ENCODE measurements at places on chromosomes 12 and 14. TPM values are rescaled to one million over a fixed set of nuclear protein-coding genes. Genes with fewer than 3 reads are reported as not detected.

Gene KCNC2
- 2.5 TPM for total RNA-seq

Gene ABHD4
- total RNA-seq, result 71.0 TPM

Gene ASCL1
- total RNA-seq, result 7.5 TPM

Gene CLEC4A
- total RNA-seq, result 0.29 TPM

Gene HHIPL1
- 1.4 TPM for total RNA-seq

Gene ADCY6
- 54.4 TPM for total RNA-seq

Gene EPYC
- total RNA-seq, result 0.53 TPM

Gene ITGB7
- total RNA-seq, result 3.2 TPM

Gene GNPTAB
- 39.0 TPM for total RNA-seq

GRCh38 chr12:1161197-1161596 is 170.2 kb downstream of the ERC1 start:
- no peak for DNase-seq

DNA sequence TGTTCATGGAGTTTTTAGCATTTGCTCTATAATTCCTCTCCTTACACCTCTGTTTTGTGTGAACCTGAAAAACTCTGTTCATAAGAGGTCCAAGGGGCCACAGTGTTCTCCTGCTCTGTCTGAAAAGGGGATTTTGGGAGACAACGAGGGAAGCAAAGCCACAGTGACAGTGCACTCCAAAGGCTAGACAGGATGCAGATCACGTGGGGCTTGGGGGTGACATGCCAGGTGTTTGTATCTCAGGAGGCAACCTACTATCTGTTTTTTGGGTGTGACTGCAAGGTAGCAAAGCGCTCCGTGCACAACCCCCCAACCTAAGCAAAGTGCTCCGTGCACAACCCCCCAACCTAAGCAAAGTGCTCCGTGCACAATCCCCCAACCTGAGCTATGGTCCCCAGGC is 5.1 kb upstream of the CHD4 start:
- DNase-seq, result no peak

DNA sequence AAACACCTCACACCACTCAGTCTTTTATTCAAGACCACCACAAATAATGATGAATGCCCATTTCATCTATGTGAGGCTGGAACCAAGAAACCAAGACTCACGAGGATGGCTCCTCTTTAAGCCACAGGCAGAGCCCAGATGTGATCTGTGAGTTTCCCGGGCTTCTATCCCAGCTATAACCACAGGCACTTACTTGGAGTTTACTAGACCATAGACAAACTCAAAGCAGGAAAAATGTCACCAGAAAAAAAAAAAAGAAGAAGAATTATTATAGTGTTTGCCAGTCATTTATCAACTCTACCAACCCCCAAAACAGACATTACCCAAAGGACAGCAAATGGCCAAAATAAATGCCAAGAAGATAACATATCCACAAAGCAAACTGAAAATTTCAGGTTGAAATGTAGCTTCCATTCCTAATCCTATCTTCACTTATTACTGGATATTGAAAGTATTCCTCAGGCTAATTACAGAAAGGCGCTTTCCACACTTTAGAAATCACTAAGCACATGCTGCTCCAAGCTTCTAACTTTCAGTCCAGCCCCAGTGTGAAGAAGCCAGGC is 44.7 kb downstream of the ZFYVE1 start:
- no peak for DNase-seq

DNA sequence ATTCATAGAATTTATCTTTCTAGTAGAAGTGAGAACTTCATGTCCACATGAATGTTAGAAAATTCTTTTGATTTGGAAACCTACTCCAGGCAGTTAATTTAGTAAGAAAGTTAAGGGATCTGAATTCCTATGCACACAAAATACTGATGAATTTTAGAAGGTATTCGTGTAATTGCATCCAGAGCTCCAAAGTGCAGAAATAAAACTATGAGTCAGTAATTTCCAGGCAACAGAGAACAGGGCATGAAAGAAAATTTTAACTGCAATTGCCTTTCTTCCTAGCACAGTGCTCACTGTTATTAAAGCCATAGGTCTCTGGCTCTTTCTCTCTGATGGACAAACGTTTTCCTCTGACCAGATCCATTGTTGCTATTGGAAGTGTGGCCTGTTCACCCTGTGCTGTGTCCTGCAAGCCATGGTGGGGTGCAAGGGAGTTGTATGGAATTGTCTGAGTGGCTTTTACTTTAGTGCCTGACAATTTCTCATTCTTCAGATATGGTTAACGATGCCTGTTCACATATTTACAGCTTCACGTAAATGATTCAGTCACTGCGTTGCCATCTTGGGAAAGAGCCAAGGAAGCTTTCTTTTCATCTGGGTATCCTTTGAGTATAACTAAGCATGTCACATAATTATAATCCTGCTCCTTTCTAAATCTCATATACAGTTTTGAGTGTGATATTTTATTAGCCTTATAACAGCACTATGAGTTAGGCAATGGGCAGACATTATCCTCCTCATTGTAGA is 145.1 kb downstream of the ACSS3 start:
- no peak for DNase-seq

- no peak for DNase-seq
Measured at GRCh38 chr14:99270458-99271220, 1.4 kb downstream of the BCL11B start.

DNA sequence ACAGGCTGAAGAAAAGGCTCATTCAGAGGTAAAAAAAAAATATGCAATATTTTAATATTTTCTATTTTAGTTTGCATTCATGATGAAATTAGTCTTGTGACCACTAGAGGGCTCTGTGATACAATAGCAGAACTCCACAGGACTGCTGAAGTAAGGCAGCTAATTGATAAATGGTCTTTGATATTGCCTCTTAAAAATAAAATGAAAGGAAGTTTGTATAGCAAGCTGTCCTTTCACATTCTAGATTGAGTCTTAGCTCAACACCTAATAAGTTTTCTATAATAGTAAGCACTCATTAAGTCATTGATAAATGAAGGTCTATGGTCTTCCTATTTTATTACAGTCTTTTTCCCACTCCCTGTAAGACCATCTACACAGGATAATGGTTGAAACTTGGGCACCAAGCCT is 315.7 kb downstream of the NAV3 start:
- DNase-seq, result no peak

DNA sequence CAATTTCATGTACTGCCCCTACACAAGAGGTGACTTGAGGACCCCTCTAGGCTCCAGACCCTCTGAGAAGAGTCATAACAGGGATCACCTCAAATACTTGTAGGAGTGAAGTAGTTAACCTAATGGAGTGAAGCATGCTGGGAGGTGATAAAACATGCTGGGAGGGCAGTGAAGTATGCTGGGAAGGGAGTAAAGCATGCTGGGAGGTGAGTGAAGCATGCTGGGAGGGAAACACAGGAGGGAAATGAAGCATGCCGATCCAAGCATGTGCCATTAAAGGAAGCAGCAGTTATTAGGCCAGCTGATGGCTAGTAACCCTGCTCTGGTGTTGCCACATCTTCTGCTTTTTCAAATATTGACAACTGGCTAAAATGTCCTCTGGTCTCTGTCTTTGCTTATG is 70.7 kb upstream of the TRHDE start:
- no peak for DNase-seq

- no peak for DNase-seq
Measured at GRCh38 chr12:112126911-112127310, 1.6 kb downstream of the TRAFD1 start.

DNA sequence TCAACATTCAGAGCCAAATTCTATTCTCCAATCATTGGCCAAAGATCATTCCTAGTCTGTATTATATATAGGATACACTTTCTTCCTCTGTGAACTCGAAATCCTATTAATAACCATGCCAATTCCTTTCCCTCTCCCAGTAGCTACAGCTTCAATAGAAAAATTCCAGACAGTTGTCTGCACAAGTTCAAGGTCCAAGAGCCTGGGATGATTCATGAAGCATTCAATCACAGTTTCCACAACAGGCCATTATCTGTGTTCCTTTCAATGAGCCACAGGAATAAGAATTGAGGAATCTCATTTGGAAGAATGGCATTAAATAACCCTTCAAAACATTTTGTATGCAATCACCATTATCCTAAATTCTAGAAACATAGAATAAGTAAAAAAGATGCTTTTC is 437.4 kb downstream of the RMST start:
- no peak for DNase-seq

GRCh38 chr12:65209655-65210043 is 40.3 kb downstream of the LEMD3 start:
- DNase-seq, result no peak

DNA sequence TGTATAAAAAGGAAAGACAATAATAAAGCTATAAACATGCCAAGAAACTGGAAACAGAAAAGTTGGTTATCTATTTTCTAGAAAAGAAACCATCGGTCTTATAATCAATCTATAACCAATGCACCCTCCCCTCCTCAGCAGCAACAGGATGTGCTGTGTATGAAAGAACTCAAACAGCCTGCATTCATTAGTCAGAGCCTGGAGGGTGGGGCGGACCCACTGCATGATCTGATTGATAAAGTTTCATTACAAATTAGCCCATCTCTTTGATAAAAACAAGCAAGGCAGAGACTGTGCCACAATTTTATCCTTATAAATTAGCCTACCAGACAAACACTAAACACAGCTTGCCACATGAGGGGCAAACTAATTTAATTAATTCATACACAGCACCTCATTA is 448.1 kb downstream of the BCAT1 start:
- DNase-seq, result no peak

- DNase-seq, result no peak
Measured at GRCh38 chr12:124411281-124411878, 116.5 kb downstream of the RFLNA start.

DNA sequence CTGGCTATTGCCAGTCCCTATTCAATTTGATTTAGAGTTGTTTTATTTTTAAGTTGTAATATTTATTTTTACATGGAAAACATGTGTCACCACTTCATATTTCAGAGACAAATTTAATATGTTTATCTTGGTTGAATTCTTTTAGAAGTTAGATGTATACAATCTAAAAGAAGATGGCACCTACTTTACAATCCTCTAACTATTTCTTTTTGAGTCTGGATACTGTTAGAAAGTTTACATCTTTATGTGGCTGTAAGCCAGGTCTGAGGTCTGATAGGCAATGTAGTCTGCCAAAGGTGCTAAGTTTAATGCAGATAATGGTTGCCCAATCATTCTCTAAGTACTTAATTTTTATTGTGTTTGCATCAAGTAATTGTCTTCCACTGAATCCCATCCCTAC is 7.2 kb upstream of the LMO3 start:
- DNase-seq, result no peak

- DNase-seq, result no peak
Measured at GRCh38 chr12:52009081-52009751, 2.5 kb downstream of the TAMALIN start.

DNA sequence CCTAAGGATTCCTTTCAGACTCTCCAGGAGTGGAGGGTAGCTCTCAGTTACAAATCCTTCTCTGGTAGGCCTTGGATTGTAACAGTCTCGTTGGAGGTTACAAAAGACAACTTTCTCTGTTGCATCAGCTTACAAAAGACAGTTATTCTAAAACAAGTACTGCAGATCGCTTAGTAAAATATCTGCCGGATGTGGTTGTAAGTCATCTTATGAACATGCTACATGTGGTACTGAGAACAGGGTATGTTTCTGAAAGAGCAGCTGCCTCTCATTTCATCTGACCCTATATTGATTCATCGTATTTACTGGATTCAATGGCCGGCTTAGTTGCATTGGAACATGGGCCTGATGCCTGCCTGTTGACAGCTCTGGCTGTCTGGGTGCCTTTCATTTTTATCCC is 157.4 kb downstream of the PTCSC3 start:
- DNase-seq, result no peak

DNA sequence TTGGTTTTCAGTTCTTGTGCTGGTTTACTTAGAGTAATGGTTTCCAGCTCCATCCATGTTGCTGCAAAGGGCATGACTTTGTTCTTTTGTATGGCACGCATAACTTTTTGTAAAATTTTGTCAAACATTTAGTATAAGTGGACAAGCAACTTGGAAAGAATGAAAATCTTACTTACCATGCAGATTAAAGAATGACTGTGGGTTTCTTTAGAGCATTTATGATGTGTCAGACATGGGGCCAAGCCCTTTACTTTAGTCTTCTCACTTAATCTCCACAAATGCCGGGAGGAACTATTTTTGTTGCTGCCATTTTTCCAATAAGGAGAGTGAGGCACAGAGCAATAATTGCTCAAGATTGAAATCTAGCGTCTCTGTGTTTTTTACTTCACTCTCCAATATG is 652.5 kb upstream of the TBX3 start:
- no peak for DNase-seq

- no peak for DNase-seq
Measured at GRCh38 chr12:75877763-75878621, 153.6 kb downstream of the PHLDA1 start.

DNA sequence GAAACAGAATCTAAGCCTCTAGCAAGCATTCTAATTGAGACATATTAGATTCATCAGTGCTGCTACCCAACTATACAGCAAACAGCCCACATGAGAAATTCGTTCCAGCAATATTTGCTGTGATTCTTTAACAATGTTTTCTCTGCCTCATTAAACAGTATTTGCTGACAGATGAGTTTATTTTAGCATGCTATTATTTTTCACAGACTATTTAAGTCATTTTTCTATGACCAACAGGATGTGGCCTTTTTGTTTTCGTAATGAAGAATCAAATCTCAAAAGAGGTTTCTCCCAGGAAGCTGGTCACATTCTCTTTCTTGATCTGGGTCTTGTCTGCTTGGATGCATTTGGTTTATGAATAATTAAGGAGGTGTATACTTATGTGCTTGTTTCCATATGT is 23.2 kb upstream of the SERPINA12 start:
- no peak for DNase-seq

DNA sequence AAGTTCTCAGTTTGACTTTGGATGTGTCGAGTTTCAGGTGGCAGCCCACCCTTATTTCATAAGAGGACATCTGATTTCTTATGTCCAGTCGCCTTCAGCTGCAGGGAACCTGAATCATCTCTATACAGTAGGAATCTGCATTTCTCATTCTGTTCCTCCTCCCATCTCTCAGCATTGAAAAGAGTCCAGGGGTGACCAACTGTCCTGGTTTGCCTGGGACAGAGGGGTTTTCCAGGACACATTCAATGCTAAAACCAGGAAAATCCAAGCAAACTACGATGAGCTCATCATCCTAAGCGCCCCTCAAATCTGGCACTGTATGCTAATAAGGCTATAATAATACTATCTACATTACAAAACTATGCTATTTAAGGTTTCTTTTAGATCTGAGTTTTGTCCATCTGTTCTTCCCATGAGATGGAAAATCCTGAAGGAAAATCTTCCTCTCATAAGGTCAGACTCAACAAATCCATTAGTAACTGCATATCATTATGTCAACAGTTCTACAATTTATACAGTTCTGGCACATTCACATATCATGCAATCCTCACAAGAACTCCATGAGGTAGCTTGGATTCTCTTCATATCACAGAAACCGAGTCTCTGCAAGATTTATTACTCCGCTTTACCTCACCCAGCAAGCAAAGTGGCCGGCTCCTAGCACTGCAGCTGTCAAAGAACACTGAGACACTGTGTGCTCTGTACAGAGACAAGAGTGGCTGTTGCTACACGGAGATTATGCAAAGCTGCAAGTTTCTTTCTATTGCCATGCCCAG is 15.6 kb upstream of the CALM1 start:
- no peak for DNase-seq

DNA sequence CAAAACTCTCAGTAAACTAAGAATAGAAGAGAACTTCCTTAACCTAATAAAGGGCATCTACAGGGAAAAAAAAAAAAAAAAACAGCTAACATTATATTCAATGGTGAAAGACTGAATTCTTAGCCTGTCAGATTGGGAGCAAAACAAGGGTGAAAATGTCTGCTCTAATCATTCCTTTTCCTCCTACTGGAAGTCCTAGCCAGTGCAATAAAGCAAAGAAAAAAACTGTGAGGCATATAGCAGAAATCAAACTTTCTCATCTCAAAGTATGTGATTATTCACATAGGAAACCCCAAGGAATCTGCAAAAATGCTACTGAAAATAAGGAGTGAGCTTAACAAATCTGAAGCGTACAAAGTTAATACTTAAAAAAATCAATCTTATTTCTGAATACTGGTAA is 170.7 kb downstream of the NUAK1 start:
- DNase-seq, result no peak

All from type B pancreatic cell (in vitro differentiated cells).